Activated CD8-positive, alpha-beta memory T cell treated with anti-CD3 and anti-CD28 coated beads, Interleukin-2, amount 50 U/mL, for 4 hours (primary cell): ENCODE measurements at places on chromosomes 1 and 21.

- DNase-seq = no peak
Observed at GRCh38 chr1:60765204-60765603, 317.2 kb upstream of the NFIA start.

DNA sequence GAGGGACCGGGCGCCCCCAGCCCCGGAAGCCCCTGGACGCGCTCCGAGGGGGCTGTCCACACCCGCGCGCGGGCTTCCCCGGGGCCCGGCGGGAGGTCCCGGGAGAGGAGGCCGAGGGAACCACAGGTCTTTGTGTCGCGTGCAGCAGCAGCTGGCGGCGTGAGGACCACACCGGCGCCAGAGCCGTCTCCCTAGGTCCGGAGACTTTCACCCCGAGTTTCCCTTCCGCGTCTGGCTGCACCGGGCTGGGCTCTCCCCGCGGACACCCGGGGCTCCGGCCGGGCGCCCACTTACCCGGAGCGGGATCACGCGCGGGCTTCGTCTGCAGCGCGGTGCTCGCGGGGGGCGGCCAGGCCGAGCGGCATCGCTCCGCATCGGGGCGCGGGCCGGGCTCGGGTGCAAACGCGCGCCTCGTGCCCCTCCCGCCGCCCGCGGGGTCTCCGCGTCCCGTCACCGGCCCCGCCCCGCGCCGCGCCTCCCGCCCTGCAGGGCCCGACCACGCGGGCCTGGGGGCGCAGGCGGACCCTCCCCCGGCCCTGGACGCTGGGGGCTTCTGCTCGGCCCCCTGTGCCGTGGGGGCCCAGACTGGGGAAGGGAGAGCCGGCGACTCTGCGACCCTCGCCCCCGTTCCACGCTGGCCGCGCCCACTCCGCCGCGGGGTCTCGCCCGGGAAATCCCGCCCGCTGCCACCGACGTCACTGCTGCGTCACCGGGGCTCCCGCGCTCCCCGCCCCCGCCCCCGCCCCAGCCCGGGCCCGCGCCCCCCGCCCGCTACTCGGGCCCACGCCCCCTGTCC lies at the start of gene GNG4:
Gene GNG4 (minus strand): TSS at position 417 of the 796 bp plus-strand sequence. CDS start 65,946 bp downstream, outside the sequence.
- DNase-seq = peak; percentile 47

GRCh38 chr1:230831771-230832170 lies 36.5 kb downstream of the C1orf198 start:
- no peak for DNase-seq

- no peak for DNase-seq
Observed at GRCh38 chr21:14842601-14843000, 222.2 kb downstream of the NRIP1 start.

DNA sequence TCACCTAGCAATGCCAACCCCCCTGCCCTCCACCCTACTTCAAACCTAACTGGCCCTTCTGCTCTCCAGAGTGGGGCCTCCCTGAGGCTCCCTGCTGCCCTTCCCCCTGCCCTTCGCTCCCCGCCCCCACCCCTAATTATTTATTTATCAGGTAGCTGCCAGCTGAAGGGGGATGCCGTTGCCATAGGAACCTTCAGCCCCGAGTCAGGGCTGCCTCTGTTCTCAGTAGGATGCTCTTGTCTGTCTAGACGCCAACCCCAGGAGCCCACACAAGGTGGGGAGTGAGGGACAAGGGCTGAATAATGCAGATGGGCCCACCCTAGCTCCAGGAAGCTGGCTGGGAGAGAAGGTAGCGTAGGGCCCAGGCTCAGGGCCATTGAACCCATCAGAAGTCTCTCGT lies 41.1 kb downstream of the NKAIN1 start:
- no peak for DNase-seq

DNA sequence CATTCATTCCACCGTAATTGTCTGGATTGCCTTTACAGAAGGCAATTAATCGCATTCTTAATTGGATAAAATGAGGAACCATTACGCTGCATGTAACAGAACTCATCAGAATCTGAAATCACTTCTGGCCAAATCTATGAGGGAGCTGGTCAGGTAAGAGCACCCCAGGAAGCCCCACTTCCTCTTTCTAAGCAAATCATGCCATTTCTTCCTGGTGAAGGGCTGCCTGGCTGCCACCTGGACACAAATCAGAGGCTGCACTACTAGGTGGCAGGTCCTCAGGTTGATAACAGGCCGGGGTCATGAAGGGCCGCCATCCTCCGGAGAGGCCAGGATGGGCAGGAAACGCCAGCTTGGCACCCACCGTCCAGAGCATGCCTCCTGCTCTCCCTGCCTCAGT lies 73.7 kb downstream of the CAPZB start:
- no peak for DNase-seq

DNA sequence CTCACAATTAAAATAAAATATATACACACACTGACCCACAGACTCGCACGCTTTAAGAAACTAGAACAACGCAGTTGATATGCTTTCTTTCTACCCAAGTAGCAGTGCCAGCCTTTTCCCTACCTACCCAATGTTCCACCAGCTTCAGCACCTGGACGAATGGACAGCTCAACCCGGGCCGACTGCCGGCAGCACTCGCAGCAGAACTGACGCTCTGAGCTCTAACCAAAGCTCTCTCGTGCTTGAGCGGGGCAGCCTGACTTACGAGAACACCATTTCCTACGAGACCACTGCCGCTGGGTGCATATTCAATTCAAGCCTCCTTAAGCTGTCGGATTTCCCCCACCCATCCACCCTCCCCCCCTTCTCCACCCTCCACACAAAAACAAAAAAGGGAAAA lies 127.4 kb upstream of the DPYD start:
- DNase-seq = peak; percentile 58

GRCh38 chr1:156926175-156926574 lies 5.7 kb downstream of the LRRC71 start:
- DNase-seq = no peak

- no peak for DNase-seq
Observed at GRCh38 chr21:38242061-38242460, 14.7 kb upstream of the KCNJ15 start.

DNA sequence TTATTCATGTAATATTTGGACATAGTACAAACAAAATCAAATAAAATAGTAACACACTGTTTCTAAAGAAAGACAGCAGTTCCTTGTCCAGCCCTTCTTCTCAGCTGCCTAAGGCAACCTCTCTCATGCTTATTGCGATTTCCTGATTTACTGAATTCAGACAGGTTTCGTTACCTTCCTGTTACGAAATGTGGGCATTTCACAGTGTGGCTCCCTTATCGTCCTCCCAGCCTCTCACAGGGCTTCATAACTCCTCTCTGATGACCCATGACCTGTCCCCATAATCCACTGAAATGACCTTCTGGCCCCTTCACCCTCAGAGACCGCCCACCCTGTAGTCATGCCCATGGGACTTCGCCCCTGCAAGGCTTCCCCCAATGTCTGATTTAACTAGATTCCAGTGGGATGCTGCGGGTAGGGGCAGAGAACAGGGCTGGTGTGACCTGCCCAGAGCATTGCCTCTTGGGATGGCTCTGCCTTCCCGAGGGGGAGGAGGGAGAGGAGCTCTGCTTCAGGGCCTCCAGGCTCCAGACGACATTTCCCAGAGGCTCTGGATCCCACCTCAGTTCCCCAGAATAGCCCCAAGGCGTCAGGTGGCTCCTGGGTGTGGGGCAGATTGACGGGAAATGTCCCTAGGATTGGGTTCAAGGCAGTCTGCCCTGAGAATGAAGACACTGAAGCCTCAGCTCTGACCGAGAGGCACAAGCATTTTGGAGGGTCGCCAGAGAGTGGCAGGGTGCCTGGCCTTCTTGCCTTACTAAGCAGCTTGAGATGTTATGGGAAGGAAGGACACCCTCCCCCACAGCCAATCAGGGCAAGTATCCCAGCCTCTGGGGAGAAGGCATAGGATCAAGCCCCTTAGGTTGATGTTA lies 20.6 kb downstream of the PADI2 start:
- DNase-seq = no peak

- DNase-seq = no peak
Observed at GRCh38 chr1:186997877-186998276, 169.1 kb downstream of the PLA2G4A start.

DNA sequence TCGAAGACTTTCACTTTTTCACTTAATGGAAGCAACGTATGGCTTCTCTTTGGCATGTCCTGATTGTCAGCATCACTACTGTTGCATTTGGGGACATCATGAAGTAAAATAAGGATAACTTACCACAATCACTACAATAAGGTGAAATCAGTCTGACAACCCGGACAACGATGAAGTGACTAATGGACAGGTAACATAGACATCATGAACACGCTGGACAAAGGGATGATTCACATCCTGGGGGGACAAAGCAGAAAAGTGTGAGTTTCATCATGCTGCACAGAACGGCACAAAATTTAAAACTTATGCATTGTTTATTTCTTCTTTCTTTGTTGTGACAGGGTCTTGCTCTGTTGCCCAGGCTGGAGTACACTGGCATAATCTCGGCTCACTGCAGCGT lies 53.9 kb downstream of the FH start:
- DNase-seq = no peak

- DNase-seq = no peak
Observed at GRCh38 chr1:51559064-51559500, 40.0 kb upstream of the EPS15 start.

DNA sequence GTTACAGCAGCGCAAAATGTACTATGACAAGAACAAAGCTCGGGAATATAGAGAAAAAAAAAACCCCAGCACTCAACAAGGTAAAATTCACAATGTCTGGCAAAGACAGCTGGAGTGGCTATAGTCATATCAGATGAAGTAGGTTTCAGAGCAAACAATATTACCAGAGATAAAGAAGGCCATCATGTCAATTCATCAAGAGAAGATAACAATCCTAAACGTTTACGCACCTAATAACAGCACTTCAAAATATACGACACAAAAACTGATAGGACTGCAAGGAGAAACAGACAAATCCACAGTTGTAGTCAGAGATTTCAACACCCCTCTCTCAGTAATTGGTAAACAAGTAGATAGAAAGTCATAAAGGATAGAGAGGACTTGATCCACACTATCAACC lies 455.2 kb downstream of the PTPRU start:
- DNase-seq = no peak

- DNase-seq = no peak
Observed at GRCh38 chr1:233135833-233136232, 159.7 kb downstream of the PCNX2 start.

DNA sequence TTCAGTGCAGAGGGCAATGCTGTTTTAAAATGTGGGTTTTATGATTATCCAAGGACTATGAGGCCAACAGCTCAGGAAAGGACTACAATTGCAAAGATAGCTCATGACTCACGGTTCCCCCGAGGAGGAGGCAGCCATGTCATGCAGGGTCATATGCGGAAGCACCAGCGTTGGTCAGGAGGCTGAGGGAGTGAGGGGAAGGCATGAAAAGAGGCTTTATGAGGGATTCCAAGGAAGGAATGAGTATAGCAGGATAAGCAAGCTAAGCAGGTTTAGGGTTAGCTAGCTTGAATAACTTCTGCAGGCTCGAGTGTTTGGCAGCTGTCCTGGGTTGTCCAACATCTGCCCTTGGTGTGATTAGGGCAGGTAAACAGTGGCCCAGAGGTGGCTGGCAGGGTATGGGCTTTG lies 495.1 kb downstream of the SETD4 start:
- no peak for DNase-seq

DNA sequence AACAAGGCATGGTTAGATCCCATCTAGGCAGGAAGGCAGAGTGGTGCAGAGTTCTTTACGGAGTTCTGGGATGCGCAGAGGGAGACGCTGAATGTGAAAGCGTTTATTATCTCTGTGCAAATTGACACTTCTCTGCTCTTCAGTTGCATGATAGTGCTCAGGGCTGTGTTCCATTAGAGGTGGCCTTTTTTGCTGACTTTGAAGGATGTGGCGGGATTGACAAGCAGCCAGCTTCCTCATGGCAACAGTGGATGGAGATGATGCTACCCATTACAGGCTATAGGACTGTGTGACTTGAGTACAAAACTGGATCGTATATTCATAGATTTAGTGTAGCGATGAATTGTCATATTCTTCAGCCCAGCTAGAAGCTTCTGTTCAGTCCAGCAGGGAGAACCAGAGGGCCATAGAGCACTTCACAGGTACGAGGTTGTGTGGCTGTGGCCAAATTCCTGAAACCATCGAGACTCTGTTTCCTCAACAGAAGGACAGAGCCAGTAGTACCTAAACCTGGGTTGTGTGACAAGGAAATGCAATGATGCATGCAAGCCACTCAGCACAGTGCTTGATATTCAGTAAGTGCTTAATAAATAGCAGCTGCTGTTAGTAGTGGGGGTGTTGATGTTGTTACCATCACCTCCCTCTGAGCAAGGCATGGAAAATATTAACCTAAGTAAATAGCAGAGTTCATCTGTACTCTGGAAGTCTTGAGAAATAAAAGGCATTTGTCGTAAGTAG lies 430.0 kb upstream of the KAZN start:
- DNase-seq = no peak

GRCh38 chr1:95518310-95518709 lies 284.3 kb downstream of the RWDD3 start:
- no peak for DNase-seq

GRCh38 chr1:161915051-161915503 lies 108.6 kb downstream of the OLFML2B start:
- no peak for DNase-seq

GRCh38 chr1:41313661-41314131 lies 47.5 kb upstream of the FOXO6 start:
- DNase-seq = no peak

DNA sequence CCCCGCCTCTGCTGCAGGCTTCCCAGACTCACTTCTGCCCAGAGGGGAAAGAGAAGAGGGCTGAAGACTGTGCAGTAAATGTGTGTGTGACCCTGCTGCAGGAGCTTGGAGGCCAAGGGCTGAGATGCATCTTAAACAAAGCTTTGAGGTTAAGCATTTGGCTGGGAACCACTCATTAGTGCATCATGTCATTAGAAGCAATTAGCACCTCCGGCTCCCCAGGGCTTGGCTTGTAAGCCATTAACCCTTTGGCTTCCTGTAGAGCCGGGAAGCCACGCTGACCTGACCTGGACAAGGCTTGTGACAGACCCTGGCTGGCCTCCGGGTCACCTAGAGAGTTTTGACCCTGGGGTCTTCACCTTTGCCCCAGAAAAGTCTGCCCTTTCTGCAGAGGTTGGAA lies 77.0 kb downstream of the CSMD2 start:
- DNase-seq = no peak

- no peak for DNase-seq
Observed at GRCh38 chr1:230910755-230911117, 42.4 kb upstream of the C1orf198 start.

DNA sequence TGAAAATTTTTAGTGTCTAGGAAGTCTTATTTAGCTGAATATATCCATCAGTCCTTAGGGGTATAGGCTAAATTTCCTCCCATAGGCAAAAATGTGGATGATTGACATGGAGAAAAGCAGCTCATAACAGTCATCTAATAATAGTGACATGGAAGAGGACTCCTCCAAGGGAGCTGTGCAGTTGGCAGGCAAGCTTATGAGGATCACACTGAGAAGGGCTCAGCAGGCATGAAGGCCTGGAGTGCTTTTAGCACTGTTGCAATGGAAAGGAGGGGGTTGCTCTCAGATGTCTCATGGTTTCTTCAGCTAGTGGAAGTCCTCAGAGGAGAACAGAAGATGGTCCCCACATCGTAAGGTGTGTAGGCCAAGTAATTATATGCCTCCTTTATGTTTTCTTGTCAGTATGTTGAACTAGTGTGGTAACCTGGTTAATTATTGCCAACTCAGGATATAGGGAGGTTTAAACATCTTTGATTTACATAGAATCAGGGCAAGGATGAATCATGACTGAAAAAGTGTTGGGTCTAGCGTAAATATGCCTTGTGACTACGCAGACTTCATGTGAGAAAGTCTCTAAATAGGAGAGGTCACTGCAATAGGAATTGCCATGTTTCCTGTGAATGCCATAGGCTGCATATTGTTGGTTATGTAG lies 18.9 kb downstream of the VN1R5 start:
- no peak for DNase-seq
